Activated CD4-positive, alpha-beta T cell treated with anti-CD3 and anti-CD28 coated beads for 1 hour (primary cell): ENCODE measurements at places on chromosomes 16 and 17.

GRCh38 chr17:34596920-34597319 lies 17.5 kb downstream of the TMEM132E start:
- DNase-seq = no peak

DNA sequence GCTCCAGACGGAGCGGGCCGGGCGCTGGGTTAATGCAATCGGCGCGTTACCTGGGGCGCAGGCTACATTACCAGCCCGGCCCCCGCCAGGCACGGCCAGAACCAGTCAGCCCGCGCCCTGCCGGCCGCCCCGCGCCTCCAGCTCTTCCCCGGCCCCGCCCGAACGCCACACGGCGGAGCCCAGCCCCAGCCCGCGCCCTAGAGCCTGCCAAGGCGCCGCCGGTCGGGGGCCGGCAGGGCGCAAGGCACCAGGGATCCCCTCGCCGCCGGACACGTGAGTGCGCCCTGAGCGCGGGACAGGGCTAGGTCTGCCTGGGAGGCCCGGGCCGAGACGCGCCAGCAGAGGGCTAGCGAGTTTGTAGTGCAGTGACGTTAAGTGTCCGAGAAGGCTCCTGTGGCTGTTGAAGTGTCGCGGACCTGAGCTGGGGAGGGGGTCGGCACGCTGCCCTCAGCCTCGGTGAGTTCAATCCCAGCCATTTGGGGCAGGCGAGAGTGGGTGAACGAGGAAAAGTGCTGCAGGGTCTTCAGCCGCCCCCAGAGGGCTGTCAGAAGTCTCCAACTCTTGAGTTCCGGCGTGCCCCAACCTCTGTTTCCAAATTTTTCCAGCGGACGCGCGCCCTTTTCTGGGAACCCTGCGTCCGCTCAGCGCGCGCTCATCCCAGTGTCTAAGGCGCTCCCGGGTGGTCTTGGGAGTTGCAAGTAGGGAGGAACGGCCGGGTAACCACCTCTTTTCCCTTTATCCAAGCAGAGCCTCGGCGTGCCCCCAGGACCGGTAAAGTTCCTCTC lies at the start of gene SLC6A2:
SLC6A2 (plus strand) TSS at position 92 of the 785 bp plus-strand sequence. CDS start 707 bp downstream, outside the sequence.
- no peak for DNase-seq

GRCh38 chr16:85426806-85427205 lies 186.3 kb upstream of the GSE1 start:
- DNase-seq = no peak

GRCh38 chr16:3001316-3001715 lies 11.4 kb upstream of the CLDN9 start:
- no peak for DNase-seq

GRCh38 chr16:85279825-85280545 lies 167.7 kb upstream of the CIBAR2 start:
- no peak for DNase-seq

DNA sequence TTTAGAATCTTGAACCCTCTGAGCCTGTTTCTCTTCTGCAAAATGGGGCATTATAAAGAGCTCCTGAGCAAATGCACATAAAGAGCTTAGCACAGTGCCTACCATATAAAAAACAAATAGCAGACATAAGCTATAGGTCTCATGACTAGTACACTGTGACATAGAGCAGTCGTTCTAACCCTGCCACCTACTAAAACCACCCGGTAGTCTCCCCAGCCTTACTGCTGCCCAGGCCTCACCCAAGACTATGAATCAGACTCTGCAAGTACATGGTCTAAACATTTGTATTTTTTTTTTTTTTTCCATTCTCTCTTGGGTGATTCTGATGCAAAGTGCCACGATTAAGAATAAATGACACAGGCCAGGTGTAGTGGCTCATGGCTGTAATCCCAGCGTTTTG lies 33.9 kb downstream of the STX8 start:
- no peak for DNase-seq

GRCh38 chr16:78323315-78323714 lies 223.9 kb downstream of the WWOX start:
- no peak for DNase-seq

DNA sequence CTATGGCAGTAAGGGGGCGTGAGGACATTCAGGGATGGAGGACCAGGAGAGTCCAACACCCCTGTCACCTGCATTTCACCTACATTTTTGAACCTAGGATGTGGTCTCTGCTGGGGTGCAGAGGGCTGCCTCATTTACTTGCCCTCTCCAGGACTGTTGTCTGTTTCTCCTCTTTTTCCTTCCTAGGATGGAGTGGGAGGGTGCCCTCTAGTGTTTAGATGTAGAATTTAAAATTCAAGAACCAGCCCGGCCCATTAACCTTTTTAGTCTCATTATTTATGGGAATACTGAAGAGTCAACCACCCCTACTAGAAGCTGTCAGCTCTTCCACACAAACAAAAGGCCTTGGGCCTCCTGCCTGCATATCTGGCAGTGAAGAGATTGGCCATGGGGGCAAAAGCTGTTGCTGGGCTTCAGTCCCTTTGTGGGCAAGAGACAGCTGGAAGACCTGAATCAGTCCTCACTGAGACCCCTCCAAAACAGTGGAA lies 2.5 kb upstream of the STARD3 start:
- no peak for DNase-seq

- DNase-seq = no peak
Observed at GRCh38 chr16:77955127-77955526, 67.2 kb upstream of the CLEC3A start.

DNA sequence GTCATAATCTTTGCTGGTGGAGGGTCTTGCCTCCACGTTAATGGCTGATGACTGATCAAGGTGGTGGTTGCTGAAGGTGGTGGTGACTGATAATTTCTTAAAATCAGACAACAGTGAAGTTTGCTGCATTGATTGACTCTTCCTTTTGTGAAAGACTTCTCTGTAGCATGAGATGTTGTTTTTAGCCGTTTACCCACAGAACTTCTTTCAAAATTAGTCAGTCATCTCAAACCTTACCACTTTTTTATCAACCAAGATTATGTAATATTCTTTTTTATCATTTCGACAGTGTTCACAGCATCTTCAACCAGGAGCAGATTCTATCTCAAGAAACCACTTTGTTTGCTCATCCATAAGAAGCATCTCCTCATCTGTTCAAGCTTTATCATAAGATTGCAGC lies 5.9 kb downstream of the UQCRC2 start:
- no peak for DNase-seq

DNA sequence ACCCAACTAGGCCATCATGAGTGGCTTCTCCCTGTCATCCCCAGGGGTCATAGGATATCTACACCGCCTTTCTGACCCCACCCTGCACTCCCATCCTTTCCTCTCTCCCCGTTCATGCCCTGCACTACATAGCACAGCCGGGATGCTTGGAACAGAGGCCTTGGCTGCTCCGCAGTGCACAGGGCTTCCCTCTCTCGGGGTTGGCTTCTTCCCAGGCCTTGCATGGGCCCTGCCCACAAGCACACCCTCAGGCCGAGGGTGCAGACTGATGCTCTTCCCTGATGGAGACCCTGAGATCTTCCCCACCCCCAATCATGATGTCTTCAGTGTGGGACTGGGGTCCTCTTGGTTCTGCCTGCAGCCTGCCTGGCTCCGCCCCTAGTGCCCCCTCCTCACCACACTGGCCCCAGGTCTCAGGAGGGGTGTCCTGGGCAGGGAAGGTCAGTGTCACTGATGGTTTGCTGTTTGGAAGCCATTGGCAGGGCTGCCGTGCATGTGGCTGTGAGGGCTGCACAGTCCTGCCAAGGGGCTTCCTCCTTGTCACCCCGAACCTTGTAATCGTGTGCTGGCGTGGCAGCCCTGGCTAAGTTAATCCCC lies 14.3 kb upstream of the NAGLU start:
- no peak for DNase-seq

- DNase-seq = no peak
Observed at GRCh38 chr16:69607674-69608073, 41.9 kb downstream of the NFAT5 start.

DNA sequence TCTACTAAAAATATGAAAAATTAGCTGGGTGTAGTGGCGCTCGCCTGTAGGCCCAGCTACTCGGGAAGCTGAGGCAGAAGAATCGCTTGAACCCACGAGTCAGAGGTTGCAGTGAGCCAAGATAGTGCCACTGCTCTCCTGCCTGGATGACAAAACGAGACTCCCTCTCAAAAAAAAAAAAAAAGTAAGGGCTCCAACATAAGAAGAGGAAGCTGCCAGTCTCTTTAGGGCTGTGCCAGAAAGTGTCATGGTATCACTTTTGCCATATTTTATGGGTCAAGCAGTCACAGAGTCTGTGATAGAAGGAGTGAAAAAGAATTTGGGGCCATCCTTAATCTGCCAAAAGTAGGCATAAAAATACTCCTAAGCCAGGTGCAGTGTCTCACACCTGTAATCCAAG lies 1.4 kb upstream of the PIPOX start:
- DNase-seq = no peak

DNA sequence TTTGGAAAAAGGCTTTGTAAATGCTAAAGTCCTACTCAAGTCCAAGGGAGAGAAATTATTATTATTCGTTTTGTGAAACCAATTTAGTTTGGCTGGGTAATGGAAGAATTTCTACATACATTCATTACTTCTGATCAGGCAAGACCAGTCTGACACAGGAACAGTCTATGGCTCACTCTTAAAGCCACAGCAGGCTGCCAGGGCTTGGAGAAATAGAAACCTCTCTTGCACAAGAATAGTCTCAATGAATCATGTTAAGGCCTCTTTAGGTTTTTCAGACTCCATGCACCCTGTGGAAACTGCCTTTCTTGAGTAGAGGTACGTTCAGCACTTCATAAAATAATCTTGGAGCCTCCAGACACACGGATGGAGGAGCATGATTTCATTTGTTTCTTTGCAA lies 167.7 kb downstream of the IRX3 start:
- DNase-seq = no peak

DNA sequence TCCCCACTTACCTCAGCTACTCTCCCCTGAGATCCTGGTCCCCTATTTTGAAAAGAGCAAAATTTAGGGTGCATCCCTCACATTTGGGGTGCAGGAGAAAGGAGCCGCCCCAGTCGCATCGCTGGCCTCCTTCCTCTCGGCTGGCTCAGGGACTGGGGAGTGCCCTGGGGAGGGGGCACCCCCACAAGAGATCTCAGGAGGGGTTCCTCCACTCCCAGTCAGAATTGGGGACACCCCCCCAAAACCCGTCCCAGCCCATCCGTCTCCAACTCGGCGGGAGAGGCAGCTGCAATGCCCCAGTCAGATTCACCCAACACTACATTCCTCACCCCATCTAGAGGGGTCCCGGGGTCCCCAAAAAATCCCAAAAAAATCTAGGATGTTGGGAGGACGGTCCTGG lies 3.5 kb upstream of the BCL6B start:
- DNase-seq = no peak

DNA sequence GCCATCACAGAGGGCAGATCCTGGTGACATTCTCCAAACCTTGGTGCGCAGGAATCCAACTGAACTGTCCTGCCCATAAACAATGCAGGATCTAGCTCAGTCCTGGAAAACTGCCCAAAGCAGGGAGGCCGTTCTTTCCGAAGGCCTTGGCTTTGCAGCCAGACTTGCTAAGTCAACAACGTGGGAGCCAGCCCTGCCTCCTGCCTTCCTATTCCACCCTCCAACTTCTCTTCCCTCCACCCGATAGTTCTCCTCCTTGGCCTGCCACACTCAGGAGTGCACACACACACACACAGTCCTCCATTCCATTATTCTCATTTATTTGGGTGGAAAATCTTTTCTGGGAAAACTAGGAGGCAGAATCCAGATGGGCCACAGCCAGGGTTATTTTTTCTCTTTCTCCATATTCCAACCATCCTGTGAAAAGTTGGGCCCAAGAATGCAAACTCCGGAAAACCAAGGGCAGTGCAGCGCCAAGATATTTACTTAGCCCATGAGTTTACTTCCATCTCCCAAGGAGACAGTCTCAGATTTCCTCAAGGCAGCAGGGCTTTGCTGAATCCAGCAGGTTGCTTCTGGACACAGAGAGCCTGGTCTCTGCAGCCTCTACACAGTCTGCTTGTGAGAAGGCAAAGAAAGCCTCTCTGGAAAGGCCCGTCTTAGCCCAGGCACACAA lies 15.8 kb downstream of the COPRS start:
- DNase-seq = no peak

GRCh38 chr17:55290492-55291113 lies 25.8 kb downstream of the HLF start:
- no peak for DNase-seq

GRCh38 chr17:45372325-45372869 lies 55.6 kb upstream of the MAP3K14 start:
- no peak for DNase-seq

DNA sequence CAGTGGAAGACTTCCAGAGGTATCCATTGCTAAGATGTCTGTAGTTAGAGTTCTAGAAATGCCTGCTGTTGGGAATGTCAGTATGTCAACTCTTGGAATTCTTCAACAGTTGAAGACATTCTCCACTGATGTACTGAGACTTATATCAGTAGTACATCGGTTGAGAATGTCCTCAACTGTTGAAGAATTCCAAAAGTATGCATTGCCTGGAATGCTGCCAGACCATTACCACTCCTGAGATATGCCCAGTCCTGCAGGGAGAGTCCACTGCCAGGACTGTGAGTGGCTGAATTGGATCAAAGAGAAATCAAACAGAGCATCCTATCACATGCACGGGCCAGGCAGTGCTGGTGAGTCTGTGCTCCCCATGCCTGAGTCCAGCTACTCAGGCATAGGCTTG lies 42.0 kb downstream of the IL21R start:
- no peak for DNase-seq

GRCh38 chr17:48835971-48836370 lies 5.1 kb downstream of the CALCOCO2 start:
- no peak for DNase-seq

DNA sequence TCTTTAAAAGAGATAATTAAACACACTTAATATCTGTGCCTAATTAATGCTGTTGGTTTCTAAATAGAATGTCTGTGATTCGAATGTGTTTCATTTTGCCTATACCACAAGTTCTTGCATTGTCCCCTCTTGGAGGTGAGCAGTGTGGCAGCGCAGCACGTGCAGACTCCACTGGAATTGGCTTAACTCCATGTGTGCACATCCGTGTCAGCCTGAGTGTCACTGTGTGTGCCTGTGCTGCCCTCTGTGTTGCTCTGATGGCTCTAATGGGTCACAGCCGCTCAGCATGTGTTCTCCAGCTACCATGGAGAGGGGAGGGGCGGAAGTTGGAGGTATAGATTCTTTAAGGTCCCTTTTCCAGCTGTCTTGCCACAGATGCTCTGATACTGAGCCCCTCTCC lies 226.6 kb downstream of the SPECC1 start:
- no peak for DNase-seq

DNA sequence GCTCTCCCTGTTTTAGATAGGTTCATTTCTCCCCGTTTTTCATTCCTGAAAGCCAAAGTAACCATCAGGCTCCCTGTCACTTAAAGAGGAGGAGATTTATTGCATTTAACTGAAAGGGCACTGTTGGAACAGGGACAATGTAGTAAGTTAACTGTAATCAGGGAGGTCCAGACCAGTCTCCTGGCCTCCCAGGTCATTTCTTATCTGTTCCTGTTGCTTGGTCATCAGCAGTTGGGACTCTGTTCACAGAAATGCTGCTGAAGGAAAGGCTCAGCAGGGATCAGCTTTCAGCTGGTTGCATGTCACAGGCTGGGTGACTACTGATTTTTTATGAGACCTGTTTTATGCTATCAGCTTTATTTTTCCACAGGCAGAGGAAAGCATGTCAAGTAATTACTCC lies 622.6 kb upstream of the GOT2 start:
- DNase-seq = no peak

- no peak for DNase-seq
Observed at GRCh38 chr17:82016875-82017459, 5.7 kb downstream of the CENPX start.
